ENCODE measurements at places on chromosomes 1 and 21. TPM values are rescaled to one million over a fixed set of nuclear protein-coding genes. Genes with fewer than 3 reads are reported as not detected.

Gene DPT
- not detected for total RNA-seq

Gene ADPRS
- total RNA-seq = 47.8 TPM

Gene BOLA1
- total RNA-seq = 26.9 TPM

Gene CLCA1
- total RNA-seq = not detected

Gene NUP210L
- not detected for total RNA-seq

Gene GNAT2
- 0.16 TPM for total RNA-seq

Gene TPTE
- total RNA-seq = not detected

Gene ALX3
- total RNA-seq = not detected

Gene HEYL
- 0.38 TPM for total RNA-seq

Gene SPRR1A
- total RNA-seq = not detected

Gene PRKAB2
- 5.9 TPM for total RNA-seq

Gene ZMYND12
- total RNA-seq = 1.9 TPM

Gene SPATA1
- total RNA-seq = 2.1 TPM

Gene FOXO6
- total RNA-seq = 3.8 TPM

Gene AVPR1B
- not detected for total RNA-seq

Gene RNU1-4
- total RNA-seq = under 0.01 TPM

Gene BCAR3
- 74.8 TPM for total RNA-seq

Gene SLC2A5
- total RNA-seq = 0.51 TPM

Gene RGS4
- total RNA-seq = 272 TPM

Gene WNT4
- under 0.01 TPM for total RNA-seq

Gene ZNF593OS
- not detected for total RNA-seq

Gene MMP23B
- total RNA-seq = 55.1 TPM

Gene PLA2G2F
- total RNA-seq = not detected

Gene ZNF648
- not detected for total RNA-seq

Gene MATN1
- not detected for total RNA-seq

Gene NTNG1
- total RNA-seq = 7.9 TPM

Gene ADCY10
- total RNA-seq = not detected

Gene CXADR
- total RNA-seq = 5.9 TPM

All from mesangial cell (primary cell).